Muscle of leg (tissue), 16 donors: ENCODE measurements at places on chromosomes 11 and 22. TPM values are rescaled to one million over a fixed set of nuclear protein-coding genes. Genes with fewer than 3 reads are reported as not detected.

- peak; percentile 63 for DNase-seq
- H3K27ac ChIP-seq: no peak overlapping the region
- peaks cover 2% of the 10 kb centered on the region for H3K4me1 ChIP-seq
- H3K4me3 ChIP-seq: no peak overlapping the region
- peaks cover 5% of the 10 kb centered on the region for H3K36me3 ChIP-seq
Observed at GRCh38 chr11:124644426-124645280, 22.0 kb downstream of the TBRG1 start.

GRCh38 chr11:86636275-86636674, 36.1 kb downstream of the ME3 start:
- H3K36me3 ChIP-seq: no peaks in the 10 kb centered on the region
- no peak overlapping the region for H3K27ac ChIP-seq
- no peak for DNase-seq
- no peaks in the 10 kb centered on the region for H3K27me3 ChIP-seq
- H3K4me1 ChIP-seq: no peaks in the 10 kb centered on the region

GRCh38 chr11:115054570-115055538, 376.5 kb downstream of the NXPE2 start:
- no peak overlapping the region for H3K4me3 ChIP-seq
- H3K4me1 ChIP-seq: no peaks in the 10 kb centered on the region
- H3K36me3 ChIP-seq: no peaks in the 10 kb centered on the region
- no peaks in the 10 kb centered on the region for H3K27me3 ChIP-seq

DNA sequence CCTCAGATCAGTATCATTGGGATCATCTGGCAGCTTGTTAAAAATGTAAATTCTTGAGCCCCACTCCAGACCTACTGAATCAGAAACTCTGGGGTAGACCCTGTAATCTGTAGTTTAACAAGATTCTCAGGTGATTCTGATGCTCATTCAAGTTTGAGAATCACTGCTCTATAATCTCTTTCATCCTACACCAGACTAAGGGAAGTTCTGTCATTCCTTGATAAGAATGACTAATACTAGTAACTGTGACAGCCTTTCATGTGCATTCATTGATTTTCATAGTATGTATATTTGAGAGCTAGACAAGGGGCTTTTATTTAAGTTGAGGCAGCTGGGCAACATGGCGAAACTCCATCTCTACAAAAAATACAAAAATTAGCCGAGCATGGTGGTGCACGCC, 30.0 kb downstream of the NAT10 start:
- peaks cover 90% of the 10 kb centered on the region for H3K36me3 ChIP-seq
- no peak overlapping the region for H3K27ac ChIP-seq
- H3K4me1 ChIP-seq: no peaks in the 10 kb centered on the region
- DNase-seq: no peak

DNA sequence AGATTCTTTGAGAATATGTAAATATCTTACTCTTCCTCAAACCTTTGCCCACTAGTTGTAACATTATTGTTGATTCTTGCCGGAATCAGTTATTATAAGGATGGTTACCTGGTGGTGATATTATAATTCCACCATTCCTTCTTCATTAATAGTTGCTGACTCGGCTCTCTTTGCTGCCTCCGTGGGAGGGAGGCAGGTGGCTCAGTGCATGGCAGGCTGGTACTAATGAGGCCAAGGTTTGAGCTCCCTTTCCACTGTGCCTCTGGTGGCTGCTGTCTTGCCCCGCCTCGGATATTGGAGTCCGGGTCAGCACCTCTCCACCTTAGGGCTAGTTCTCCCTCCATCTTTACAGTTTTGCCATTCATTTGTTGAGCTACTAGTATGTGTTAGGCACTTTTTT, 12.7 kb downstream of the CD6 start:
- no peak for DNase-seq
- no peak overlapping the region for H3K27ac ChIP-seq
- H3K36me3 ChIP-seq: no peaks in the 10 kb centered on the region
- H3K4me3 ChIP-seq: no peak overlapping the region

GRCh38 chr11:78957476-78958245, 383.0 kb upstream of the NARS2 start:
- no peaks in the 10 kb centered on the region for H3K36me3 ChIP-seq
- no peak for DNase-seq
- H3K27ac ChIP-seq: no peak overlapping the region
- no peaks in the 10 kb centered on the region for H3K27me3 ChIP-seq

DNA sequence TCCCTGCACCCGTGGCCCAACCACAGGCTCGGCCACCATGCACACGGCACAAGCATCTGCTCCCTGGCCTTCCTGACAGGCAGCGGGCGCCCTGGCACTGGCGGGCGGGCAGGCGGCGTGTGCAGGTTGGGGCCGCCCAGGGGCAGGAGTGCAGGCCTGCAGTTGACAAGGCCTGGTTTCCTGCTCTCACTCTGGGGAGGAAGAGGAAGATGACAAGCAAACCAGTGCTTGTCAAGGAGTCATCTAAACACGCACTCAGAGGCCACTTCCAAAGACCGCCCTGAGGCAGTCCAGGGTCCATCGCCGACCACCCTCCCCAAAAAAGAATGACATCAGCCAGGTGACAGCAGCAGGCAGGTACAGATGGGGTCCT, 65.3 kb upstream of the LINC01488 start:
- peak overlapping the region; percentile 84 for H3K27ac ChIP-seq
- no peaks in the 10 kb centered on the region for H3K27me3 ChIP-seq
- peak; percentile 46 for DNase-seq
- no peak overlapping the region for H3K4me3 ChIP-seq

DNA sequence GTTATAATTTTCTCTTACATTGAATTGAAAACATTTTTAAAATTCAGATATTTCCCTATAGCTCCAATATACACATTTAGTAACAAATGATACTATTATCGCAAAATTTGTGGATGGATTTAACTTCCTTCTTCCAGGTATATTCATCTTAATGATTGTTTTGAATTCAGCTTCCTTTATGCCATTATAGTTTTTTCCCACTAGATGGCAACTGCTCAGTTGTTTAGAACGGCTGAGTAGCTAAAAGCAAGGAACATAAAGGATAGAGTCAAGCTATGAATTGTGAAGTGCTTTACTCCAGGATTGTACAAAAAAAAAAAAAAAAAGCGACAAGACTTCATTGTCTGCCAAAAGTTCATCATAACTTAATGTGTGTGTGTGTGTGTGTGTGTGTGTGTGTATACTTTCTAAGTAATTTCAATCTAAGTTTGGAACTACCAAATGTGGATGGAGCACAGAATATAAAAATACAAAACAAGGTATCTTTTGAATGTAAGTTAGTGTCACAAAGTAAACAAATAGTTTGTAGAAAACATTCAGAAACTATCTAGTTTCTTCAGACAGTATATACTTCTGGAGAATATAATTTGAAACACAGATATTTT, 846.4 kb downstream of the DLG2 start:
- H3K27me3 ChIP-seq: no peaks in the 10 kb centered on the region
- DNase-seq: peak; percentile 66
- no peak overlapping the region for H3K27ac ChIP-seq
- H3K4me1 ChIP-seq: no peaks in the 10 kb centered on the region

GRCh38 chr22:45335021-45335818, 25.5 kb downstream of the FAM118A start:
- H3K27ac ChIP-seq: no peak overlapping the region
- no peaks in the 10 kb centered on the region for H3K27me3 ChIP-seq
- no peak overlapping the region for H3K4me3 ChIP-seq
- peak; percentile 42 for DNase-seq
- peaks cover 33% of the 10 kb centered on the region for H3K4me1 ChIP-seq
- H3K36me3 ChIP-seq: peaks cover 45% of the 10 kb centered on the region

- H3K4me1 ChIP-seq: no peaks in the 10 kb centered on the region
- H3K27ac ChIP-seq: no peak overlapping the region
- no peak for DNase-seq
Observed at GRCh38 chr22:19037282-19038163, 84.7 kb downstream of the DGCR2 start.

- H3K4me1 ChIP-seq: peaks cover 69% of the 10 kb centered on the region
- peak overlapping the region; percentile 65 for H3K27ac ChIP-seq
- H3K36me3 ChIP-seq: peaks cover 69% of the 10 kb centered on the region
Observed at GRCh38 chr22:39527481-39527961, 5.0 kb downstream of the RPS19BP1 start.

GRCh38 chr11:70826541-70827335, 425.6 kb downstream of the SHANK2 start:
- peaks cover 59% of the 10 kb centered on the region for H3K27me3 ChIP-seq
- H3K4me1 ChIP-seq: peaks cover 43% of the 10 kb centered on the region
- H3K27ac ChIP-seq: peak overlapping the region; percentile 47
- peak; percentile 73 for DNase-seq
- H3K36me3 ChIP-seq: no peaks in the 10 kb centered on the region
- peak overlapping the region; percentile 24 for H3K4me3 ChIP-seq

- DNase-seq: no peak
- H3K27ac ChIP-seq: no peak overlapping the region
- no peaks in the 10 kb centered on the region for H3K4me1 ChIP-seq
- no peak overlapping the region for H3K4me3 ChIP-seq
- no peaks in the 10 kb centered on the region for H3K27me3 ChIP-seq
- H3K36me3 ChIP-seq: peaks cover 6% of the 10 kb centered on the region
Observed at GRCh38 chr11:74895340-74896116, 53.4 kb downstream of the XRRA1 start.

- no peaks in the 10 kb centered on the region for H3K27me3 ChIP-seq
- H3K36me3 ChIP-seq: no peaks in the 10 kb centered on the region
- H3K27ac ChIP-seq: no peak overlapping the region
- DNase-seq: no peak
- H3K4me3 ChIP-seq: no peak overlapping the region
Observed at GRCh38 chr11:37110385-37110784, 512.3 kb upstream of the RAG2 start.

Gene NCAM1
- total RNA-seq: 87.0 TPM

Gene OR4D10
- not detected for total RNA-seq

Gene TNNI2
- total RNA-seq: 3,726 TPM

Gene NRGN
- 0.66 TPM for total RNA-seq

Gene SLC22A6
- total RNA-seq: not detected

Gene MTA2
- 43.3 TPM for total RNA-seq

Gene AP1B1
- 19.9 TPM for total RNA-seq
